ENCODE measurements at places on chromosomes 12 and 14.

DNA sequence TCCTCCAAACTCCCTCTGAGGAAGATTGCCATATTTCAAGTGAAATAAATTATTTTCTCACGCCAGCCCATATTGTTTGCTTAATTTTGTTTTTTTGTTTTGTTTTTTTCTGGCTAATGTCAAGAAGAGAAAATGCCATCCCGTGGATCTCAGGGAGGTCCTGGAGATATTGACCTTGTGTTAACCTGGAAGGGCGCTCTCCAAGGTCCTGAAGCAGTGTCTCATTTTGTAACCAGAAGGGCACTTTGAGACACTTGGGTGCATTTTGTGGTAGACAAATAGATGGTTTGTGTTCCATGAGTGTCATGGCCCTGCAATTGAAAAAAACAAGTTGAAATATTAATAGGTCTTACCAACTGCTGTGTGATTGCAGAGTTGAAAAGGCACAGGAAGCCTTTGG lies 268.9 kb downstream of the SUDS3 start:
- DNase-seq = no peak

- no peak for DNase-seq
These were observed 1196.9 kb downstream of the VRK1 start for GRCh38 chr14:97994020-97994531.

DNA sequence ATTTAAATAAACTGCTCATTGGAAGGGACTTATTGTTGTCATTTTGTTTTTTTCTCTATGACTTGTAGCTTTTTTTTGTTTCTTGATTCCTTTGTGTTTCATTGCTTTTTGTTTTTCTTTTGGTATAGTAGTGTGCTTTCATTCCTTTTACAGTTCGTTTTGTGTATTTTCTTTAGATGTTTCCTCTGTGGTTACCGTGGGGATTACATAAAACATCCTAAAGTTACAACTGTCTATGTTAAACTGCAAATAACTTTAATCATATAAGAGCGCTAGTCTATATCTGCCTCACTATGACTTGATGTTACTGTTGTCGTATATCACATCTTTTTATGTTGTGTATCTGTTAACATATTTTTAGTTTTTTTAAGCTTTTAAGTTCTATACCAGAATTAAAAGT lies 86.9 kb downstream of the ATF7IP start:
- DNase-seq = no peak

DNA sequence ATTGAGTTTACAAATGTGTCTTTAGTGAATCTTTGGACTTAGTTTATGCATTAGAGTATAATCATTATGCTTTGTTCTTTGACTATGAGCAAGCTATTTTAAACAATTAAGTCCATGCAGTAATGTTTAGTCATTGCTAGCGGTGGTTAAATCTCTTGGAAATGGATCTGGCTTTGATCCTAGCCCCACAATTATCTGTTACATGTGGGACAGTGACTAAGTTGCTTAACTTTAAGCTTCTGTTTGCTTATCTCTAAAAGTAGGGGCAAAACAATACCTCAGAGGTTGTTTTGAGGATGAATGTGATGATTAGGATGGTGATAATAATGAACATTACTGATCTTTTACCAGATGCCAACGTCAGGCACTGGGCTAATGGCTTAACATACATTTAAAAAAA lies 124.2 kb downstream of the NPAS3 start:
- no peak for DNase-seq

- no peak for DNase-seq
These were observed 52.6 kb upstream of the KCNJ8 start for GRCh38 chr12:21827083-21827482.

DNA sequence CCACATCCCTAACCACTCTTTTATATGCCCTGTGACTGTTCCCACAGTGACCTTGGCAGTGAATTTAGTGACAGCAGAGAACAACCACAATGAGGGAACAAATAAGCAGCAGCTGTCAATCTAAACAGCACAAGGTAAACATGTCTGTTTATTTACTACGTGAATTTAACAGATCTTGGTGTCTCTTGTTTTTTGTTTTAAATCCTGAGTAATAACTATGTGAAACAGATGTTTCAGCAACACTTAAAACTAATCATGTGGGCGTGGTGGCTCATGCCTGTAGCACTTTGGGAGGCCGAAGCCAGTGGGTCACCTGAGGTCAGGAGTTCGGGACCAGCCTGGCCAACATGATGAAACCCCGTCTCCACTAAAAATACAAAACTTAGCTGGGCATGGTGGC lies 17.0 kb upstream of the CFAP54 start:
- DNase-seq = no peak

GRCh38 chr14:56280843-56281242 lies 162.6 kb downstream of the PELI2 start:
- no peak for DNase-seq

GRCh38 chr14:83101846-83102245 lies 1568.2 kb upstream of the SEL1L start:
- no peak for DNase-seq

DNA sequence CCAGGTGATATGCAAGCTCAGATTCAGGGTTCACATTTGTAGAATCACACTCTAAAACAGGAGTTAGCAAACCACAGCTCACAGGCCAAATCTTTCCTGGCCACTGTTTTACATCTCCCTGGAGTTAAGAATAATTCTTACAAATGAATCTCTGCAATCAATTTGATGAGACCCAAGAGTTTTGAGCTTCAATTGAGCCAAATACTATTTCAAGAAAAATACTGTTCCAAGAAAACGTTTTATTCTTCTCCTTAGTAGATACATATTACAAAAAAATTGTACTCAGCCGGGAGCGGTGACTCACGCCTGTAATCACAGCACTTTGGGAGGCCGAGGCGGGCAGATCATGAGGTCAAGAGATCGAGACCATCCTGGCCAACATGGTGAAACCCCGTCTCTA lies 2.5 kb downstream of the PTGDR start:
- no peak for DNase-seq

DNA sequence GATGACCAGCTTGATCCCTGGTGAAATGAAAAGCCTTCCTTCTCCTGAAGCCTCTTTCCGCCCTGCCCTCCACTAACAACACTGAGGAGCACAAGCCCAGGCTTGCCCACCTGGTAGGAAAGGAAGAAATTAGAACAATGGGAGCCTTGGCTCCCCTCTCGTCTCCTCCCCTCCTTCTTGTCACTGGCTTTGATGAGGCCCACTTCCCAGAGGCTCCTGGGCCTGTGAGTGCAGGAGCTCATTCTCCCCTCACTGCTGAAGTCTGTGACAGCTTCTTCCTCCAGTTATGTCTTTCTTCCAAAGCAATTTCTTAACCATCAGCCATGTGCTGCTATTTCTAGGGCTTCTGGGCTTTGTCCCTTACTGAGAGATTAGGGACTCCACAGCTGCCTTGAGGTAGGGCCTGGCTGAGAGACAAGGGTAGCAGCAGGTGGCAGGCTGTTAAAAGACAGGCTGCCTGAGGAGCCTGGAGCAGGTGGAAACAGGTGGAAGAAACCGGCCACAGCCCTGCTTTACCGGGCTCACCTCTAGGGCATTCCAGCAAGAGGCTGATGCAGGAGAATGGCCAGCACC lies 53.6 kb upstream of the SRSF5 start:
- peak; percentile 37 for DNase-seq

GRCh38 chr14:52048641-52049204 lies 20.1 kb downstream of the NID2 start:
- DNase-seq = no peak

- DNase-seq = no peak
These were observed 140.8 kb downstream of the TTC7B start for GRCh38 chr14:90675399-90675798.

DNA sequence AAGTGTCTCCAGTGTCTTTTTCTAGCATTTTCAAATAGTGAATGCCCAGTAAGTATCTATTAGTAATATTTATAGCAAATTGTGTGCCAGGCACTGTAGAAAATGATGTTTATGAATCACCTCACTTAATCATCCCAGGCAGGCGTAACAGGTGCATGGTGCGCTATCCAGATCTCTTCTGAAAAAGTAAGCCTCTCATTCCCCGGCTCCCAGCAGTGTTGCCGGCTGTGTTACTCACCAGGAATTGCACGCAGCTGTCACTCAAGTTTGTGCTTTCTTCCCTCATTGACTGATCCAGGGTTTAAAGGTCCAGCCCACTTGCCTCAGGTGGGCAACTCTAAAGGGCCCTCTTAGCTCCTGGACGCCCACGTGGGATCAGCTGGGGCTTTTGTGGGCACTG lies 173.8 kb upstream of the RASSF8 start:
- DNase-seq = no peak

- DNase-seq = no peak
These were observed 41.4 kb upstream of the FGF6 start for GRCh38 chr12:4486980-4487379.

GRCh38 chr12:106673141-106673540 lies 90.3 kb downstream of the RFX4 start:
- no peak for DNase-seq

GRCh38 chr14:49189375-49189774 lies 396.8 kb downstream of the RPS29 start:
- no peak for DNase-seq

DNA sequence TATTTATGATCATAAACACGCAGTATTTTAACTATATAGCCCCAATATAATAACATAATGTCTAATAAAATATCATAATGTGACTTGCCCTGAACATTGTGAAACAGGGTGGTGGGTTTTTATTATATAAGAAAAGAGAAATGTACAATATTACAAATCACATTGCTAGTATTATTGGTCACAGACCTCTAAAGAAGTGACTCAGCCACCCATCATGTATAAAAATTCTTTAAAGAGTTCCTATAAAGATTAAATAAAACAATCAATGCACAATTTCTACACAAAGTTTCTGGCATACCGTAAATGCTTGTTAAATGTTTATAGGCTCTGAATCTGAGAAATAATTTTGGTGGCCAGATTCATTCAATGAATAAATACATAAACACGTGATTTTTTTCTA lies 28.9 kb downstream of the ABCC9 start:
- DNase-seq = no peak

- DNase-seq = no peak
These were observed 129.8 kb downstream of the PTPRB start for GRCh38 chr12:70507442-70507841.

DNA sequence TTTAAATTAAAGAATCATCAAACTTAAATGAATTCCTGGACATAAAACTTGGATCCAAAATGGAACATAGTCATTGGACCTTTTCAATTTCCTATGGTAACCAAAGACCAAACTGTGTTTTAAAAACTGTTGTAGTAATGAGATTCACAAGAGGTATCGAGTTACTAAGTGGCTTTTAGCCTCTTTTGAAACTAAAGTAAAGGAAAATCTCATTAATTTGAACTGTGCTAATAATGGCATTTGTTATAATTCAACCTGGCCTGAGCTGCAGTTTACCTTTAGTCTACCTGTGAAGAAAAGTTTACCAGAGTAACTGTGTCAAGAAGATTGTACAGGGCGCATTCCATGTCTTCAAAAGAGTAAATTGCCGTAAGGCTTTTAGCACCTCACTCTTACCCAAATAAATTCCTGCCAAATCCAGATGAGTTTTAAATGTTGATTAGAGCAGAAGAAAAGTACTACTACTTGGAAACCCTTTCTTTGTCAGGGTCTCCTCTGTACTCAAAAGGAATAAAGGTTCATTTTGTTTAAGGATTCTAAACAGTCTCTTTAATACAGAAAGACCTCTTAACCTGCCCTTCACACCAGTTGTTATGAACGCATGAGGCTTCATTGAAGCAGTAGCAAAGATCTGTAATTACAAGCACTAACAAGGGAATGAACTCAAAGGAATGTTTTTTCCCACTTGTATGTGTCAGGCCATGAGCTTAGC lies 17.1 kb upstream of the MED13L start:
- DNase-seq = no peak

DNA sequence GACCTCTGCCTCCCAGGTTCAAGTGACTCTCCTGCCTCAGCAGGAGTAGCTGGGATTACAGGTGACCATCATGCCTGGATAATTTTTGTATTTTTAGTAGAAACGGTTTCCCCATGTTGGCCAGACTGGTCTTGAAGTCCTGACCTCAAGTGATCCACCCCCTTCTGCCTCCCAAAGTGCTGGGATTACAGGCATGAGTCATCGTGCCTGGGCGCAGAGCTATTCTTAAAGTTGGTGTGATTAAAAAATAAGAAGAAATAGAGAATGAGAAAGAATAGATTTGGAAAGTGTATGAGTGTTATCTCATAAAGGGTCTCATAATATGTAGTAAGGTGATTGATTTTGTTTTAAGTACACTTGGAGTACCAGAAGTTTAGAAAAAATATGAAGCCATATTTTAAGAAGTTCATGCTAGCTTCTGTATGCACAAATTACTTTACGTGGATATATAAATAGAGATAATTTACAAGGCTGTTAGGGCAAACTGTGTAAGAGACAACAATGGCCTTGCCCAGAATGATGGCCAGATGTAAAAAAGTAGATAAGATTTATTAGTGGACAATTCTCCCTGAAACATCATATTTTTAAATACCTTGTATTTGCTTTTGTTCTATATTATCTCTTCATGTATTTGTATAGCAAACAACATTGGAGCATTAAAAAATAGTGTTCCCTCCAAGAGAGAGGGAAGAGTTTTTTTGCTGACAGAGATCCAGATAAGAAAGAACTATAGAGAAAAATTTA lies 1108.5 kb downstream of the SLC16A7 start:
- no peak for DNase-seq

DNA sequence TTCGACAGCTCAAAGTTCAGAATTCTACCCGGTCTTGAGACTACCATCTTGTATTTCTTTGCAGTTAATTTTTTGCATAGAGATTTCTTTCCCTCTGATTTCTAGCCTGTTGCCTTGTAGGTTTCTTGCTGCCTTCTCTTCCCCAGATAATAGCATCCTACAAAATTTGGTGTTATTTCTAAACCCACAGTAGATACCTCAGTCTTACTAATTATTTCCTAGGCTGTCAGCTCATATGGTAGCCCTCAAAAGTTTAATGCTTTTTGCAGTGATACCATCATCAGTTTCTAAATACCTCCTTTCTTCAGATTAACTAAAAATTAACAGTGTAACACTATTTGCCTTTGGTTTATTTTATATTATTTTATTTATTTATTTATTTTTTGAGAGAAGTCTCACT lies 61.9 kb upstream of the TMPO start:
- no peak for DNase-seq

DNA sequence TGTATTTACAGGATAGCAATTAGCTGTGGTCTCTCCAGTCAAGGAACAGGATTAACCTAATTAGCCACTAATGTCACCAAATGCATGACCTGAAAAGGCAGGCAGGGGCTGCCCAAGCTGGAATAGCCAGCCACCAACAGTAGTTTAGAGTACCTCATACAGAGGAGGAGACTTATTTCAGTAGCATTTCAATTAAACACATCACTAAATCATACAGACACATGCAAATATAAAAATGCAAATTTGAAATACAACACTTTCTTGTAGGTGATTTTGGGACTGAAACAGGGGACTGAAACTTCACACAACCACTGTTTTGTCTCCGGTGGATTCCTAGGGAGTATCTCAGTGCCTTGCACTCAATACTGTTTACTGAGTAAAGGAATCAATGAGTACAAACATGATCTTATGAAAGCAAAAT lies 636 bp upstream of the IFNG-AS1 start:
- no peak for DNase-seq

- DNase-seq = no peak
These were observed 42.0 kb downstream of the CALM1 start for GRCh38 chr14:90438841-90439240.

DNA sequence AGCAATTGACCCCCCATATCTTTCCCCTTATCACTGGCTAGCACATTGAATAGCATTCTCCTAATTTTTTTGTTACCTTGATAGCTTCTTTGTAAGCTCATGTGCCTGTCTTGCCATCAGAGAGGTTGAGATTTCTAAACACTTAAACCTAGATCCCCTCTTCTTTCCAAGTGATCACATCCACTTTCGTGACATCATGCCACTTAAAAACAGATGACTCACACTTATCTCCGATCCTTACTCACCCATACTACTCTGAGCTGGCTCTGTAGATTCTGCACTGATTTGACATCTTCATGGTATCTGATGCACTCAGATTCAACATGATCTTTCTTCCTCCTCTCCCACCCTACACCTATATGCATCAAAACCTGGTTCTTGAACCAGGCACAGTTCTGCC lies 10.5 kb downstream of the GPR137C start:
- DNase-seq = no peak

All from NCI-H2029 treated with DMSO at 0.1 percent for 48 hours (cell line).